DMS 273 treated with DMSO at 0.1 percent for 48 hours (cell line): ENCODE measurements at places on chromosomes 5 and 9.

DNA sequence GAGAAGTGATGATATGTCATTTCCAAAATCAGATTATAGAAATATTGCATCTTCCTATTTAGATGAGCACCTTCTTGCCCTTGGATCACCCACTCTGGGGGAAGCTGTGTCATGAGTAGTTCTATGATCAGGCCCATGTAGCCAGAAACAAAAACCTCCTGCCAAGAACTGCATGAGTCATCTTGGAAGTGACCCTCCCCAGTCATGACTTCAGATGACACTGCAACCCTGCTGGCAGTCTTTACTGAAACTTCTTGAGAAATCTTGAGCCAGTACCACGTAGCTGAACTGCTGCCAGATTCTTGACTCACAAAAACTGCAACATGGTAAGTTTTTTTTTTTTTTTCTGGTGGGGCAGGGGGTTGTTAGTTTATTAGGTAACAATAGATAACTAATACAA, 439.6 kb upstream of the PTGER4 start:
- DNase-seq = no peak

DNA sequence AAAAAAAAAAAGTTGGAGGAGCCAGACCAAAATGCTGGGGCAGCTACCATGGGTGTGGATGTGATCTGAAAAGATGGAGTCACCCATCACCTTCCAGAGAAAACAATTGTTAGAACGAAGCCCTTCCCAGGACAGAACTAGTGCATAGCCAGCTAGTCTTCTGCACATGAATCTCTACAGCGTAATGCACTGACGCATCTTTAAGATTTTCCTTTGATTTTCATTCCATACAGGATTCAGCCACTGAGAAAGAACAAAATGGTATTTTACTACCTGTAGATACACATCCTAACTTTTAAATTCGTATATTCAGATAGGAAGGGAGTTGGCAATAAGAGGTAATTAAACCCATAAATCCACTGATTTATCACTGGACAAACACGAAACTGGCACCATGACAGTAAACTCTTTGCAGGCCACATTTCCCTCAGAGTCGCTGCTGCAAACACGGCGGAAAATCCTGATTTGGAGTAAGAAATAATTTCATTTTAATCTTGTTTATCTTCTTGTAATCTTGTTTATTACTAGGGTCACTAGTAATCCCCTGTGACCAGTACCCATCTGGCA, 206.6 kb downstream of the SPOCK1 start:
- DNase-seq = no peak

- no peak for DNase-seq
These were observed 1087.9 kb upstream of the NUDT12 start for GRCh38 chr5:104650313-104651055.

DNA sequence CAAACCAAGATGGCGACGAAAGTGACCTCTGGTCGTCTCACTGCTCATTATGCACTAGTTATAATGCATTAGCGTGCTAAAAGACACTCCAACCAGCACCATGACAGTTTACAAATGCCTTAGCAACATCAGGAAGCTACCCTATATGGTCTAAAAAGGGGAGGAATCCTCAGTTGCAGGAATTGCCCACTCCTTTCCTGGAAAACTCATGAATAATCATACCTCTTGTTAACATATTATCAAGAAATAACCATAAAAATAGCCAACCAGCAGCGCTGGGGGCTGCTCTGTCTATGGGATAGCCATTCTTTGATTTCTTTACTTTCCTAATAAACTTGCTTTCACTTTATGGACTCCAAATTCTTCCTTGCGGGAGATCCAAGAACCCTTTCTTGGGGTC, 595.7 kb upstream of the KLF4 start:
- no peak for DNase-seq

DNA sequence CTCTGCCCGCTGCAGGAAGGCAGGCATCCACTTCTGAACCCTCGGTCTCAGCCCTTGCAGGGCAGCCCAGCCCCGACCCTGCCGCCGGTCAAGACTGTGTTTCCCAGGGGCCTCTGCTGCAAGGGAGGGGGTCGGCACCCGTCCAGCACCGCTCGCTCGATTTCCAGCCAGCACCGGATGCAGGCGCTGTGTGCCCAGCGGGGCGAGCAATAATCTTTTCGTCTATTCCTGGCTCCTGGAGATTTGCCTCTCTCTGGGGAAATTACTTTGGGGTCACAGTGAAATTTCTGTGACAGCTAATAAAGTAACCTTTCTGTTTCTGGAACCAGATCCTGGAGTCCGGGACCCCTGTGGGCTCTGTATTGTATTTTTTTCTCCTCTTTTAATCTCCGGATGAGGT, 155.3 kb downstream of the COL23A1 start:
- no peak for DNase-seq

DNA sequence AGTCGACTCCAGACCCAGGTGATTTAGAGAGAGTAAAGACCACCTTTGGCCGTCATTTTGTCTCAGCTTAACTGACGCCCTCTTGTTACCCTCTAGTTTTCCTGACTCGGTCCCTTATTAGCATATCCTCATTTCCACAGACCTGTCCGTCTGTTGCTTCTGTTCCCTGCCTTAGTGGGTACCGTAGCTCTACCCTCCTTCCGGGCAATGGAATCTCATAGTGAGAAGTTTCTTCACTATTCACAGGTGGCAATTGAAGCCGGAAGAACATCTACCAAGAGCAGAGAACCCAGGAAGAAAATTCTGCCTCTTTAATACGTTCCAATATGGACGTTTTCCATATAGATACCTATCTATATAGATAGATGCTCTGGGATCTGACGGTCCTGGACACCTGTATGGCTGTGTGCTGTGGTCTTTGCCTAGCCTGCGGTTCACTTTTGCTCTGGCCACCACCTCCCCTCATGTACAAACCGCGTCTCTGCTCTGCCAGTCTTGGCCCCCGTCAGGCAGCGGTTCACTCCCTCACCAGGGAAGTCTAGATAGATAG, 652 bp upstream of the TMEM161B start:
- peak; percentile 32 for DNase-seq

DNA sequence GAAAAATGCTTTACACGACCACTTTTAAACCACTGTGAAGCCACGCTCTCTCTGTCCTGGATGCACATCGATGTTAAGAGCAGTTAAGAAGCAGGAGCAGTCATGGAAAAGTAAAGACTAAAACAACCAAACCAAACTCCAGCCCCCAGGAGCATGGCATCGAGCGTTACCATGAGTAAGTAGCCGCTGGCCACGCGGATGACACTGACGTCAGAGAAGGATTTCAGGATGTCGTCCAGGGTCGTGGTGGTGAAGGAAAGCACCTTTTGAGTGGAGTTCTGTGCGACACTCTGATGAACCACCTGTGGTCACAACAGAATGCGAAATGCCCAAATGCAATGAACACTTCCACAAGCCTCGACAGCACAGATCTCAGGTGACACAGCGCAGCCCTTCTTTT, 38.9 kb downstream of the PTCH1 start:
- no peak for DNase-seq

DNA sequence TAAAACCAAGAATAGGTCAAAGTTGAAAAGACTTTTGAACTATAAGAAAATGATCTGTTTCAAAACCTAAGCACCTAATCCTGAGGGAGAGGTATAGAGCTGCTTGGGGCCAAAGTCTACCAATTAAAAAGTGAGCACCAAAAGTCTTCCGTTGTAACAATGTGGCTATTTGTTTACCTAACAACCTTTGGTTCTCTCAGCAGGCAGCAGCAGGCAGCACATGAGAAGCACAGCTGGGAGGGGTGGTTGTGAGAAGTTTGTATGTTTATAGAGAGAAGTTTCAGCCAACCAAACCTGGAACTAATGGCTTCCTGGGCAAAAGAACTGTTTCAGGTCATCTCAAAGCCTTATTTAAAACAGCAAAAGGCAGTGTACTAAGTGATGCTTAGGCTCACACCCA, 59.8 kb upstream of the TBC1D9B start:
- DNase-seq = no peak

- DNase-seq = no peak
These were observed 184.0 kb upstream of the NR4A3 start for GRCh38 chr9:99637641-99638040.

DNA sequence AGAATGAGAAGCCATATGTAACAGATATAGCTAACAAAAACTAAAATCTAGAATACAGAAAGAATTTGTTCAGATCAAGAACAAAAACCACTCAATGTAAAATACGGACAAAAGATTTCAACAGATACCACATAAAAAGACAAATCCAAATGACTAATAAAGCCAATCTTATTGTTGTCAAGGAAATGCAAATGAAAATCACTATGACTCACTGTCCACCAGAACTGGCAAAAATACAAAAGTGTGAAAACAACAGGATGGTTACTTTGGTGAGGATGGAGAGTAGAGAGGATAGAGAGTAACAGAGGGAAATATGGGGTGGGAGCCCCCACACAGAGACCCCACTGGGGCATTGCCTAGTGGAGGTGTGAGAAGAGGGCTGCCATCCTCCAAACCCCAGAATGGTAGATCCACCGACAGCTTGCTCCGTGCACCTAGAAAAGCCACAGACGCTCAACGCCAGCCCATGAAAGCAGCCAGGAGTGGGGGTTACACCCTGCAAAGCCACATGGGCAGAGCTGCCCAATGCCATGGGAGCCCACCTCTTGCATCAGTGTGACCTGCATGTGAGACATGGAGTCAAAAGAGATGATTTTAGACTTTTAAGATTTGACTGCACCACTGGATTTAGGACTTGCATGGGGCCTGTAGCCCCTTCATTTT, 15.2 kb upstream of the RHOBTB3 start:
- no peak for DNase-seq

- DNase-seq = no peak
These were observed 504.8 kb downstream of the DIRAS2 start for GRCh38 chr9:90137801-90138200.

DNA sequence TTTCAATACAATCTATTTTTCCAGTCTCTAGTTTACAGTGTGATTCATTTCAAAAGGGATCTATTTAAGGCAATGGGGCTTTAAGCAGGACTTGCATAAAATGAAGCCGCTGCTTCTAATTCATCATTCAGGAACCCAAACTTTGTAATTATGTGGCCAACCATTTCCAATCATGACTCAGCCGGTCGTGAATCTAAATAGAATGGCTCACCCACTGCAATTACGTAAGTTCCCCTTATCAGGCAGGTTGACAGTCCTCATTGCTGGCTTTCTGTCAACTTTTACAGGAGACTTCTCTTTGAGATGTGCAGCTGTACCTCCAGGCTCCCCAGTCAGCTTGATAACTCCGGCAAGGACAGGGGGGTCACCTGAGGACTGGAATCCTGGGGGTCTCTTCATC, 152.8 kb upstream of the DAP start:
- DNase-seq = no peak

DNA sequence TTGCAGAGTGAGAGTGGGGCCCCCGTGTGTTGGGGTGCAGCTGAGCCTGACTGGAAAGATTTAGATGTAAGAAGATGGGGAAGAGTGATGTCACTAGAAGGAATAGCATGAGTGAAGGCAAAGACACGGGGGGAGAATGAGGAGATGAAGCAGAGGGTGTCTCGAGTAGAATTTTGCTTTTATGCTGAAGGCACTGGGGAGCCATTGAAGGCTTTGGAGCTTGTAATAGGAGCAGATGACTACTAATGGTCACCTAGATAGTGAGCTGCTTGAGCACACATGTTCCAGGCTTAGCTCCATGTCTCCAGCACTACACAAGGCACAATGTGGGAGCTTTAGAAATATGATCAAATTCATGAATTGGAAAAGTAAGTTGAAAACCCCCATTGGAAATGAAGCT, 32.1 kb downstream of the COL15A1 start:
- DNase-seq = no peak

- peak; percentile 36 for DNase-seq
These were observed 37.5 kb downstream of the ZNF618 start for GRCh38 chr9:113913426-113914195.

GRCh38 chr5:36150676-36151433, 832 bp downstream of the LMBRD2 start:
- no peak for DNase-seq

DNA sequence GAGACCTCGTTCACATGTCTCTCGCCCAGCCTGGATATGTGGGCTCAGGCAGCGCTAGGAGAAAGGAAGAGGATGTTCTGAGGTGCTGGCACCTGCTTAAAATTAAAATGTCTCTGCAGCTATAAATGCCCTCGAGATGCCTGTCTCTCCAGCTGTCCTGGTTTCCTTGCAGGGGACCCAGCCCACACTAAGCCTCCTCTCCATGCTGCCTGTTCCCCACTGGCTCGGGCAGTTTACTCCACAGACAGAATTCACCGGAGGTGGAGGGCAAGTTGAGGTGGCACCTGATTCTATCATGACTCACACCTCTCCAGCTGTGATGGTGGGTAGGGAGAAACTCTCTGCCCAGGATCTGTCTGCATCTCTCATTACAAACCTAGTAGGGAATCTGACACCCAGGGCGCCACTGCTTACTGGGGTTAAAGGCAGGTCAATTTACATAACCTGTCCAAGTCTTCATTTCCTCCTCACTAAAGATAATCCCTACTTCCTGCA, 420.9 kb downstream of the SPOCK1 start:
- DNase-seq = peak; percentile 32

- peak; percentile 23 for DNase-seq
These were observed 759.3 kb upstream of the TYRP1 start for GRCh38 chr9:11933926-11934325.

DNA sequence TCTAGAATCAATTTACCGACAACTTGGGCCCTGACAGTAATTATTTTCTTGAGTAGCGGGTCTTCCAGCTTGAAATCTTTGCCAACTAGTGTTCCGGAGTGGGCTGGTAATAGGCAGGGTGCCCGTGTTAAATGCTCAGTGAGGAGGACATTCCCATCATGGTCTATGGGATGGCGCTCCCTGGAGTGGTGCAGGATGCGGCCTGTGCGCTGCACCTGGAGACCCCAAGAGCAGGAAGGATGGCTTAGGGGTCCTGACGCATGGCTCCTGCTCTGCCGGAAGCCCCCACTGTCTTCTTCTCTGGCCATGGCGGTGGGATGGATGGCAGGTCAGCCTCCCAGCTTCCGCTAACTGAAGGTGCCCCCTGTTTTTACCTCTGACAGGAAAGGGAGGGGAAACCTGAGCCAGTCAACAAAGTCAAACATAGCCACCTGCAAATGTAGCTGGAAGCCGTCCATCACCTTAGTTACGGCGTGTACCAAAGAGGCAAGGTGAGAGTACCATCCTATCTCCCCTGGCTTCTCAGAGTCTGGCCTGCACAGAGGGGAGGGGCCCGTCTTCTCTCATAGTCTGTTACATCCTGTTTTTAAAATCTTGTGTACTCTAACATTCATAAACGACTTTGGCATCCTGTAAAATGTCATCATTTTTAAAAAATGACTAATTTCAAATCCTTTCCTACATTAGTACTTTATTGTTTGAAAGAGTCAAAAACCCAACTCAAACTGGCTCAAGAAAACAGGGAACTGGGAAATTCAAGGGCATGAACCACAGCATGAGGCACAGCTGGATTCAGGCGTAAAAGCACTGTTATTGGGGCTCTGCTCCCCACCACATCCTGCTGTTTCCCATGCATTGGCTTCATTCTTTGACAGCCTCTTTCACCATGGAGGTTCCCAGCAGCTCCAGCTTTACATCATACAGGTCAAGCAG, 28.5 kb upstream of the UNC5A start:
- DNase-seq = no peak

- DNase-seq = no peak
These were observed 77.0 kb upstream of the RASA1 start for GRCh38 chr5:87190687-87191086.
